Prostate gland (tissue), 2 donors: ENCODE measurements at places on chromosomes 5 and 9. TPM values are rescaled to one million over a fixed set of nuclear protein-coding genes. Genes with fewer than 3 reads are reported as not detected.

- no peaks in the 10 kb centered on the region for H3K4me1 ChIP-seq
- peak; percentile 53 for DNase-seq
- H3K4me3 ChIP-seq: no peak overlapping the region
- H3K27me3 ChIP-seq: no peaks in the 10 kb centered on the region
- no peaks in the 10 kb centered on the region for H3K36me3 ChIP-seq
- H3K27ac ChIP-seq: no peak overlapping the region
Observed at GRCh38 chr9:127912882-127913281, 4.0 kb downstream of the ST6GALNAC4 start.

- no peaks in the 10 kb centered on the region for H3K27me3 ChIP-seq
- H3K4me3 ChIP-seq: no peak overlapping the region
- no peaks in the 10 kb centered on the region for H3K36me3 ChIP-seq
- DNase-seq: no peak
Observed at GRCh38 chr5:59724482-59725391, 168.8 kb downstream of the PDE4D start.

GRCh38 chr5:139597134-139597533, 36.0 kb downstream of the UBE2D2 start:
- DNase-seq: no peak
- no peak overlapping the region for H3K27ac ChIP-seq
- no peaks in the 10 kb centered on the region for H3K4me1 ChIP-seq
- no peaks in the 10 kb centered on the region for H3K27me3 ChIP-seq

DNA sequence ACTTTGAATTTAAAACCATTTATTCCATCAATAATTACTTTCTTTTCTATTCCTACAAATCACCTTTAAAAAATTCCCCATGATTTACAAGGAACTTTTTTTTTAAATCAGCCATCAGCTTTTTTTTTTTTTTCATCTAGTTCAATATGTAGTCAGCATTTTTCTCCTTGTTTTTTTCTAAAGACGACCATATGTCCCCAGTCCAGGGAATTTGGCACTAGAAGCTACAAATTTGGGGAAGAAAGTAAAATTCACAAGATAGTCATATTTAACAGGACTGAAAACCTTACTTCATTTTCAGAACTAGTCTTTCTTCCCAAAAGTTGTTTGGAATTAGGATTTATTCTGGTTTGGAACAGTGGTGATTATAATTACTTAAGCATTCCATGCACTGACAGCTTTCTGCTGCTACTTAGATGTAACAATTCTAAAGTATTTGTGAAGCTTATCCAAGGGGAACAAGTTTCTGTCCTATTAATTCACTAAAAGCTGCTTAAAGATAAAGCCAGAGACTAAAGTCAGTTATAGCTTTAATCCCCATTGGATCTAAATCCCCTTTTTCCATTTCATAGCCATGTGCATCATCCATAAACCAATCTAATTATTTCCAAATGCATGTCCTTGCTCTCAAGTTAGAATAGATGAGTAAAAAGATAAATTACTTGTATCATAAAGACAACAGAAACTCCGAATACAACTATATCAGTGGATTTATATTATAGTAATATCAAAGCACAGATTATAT, 7.4 kb upstream of the SNCAIP start:
- DNase-seq: no peak
- peaks cover 4% of the 10 kb centered on the region for H3K4me1 ChIP-seq
- no peak overlapping the region for H3K4me3 ChIP-seq
- no peaks in the 10 kb centered on the region for H3K27me3 ChIP-seq
- no peak overlapping the region for H3K27ac ChIP-seq

EQTN gene
- total RNA-seq: 3.0 TPM

GRCh38 chr5:177438468-177438867, 8.1 kb upstream of the PRR7 start:
- peaks cover 25% of the 10 kb centered on the region for H3K36me3 ChIP-seq
- H3K27me3 ChIP-seq: no peaks in the 10 kb centered on the region
- H3K4me3 ChIP-seq: no peak overlapping the region
- H3K4me1 ChIP-seq: no peaks in the 10 kb centered on the region
- no peak overlapping the region for H3K27ac ChIP-seq
- DNase-seq: no peak

DNA sequence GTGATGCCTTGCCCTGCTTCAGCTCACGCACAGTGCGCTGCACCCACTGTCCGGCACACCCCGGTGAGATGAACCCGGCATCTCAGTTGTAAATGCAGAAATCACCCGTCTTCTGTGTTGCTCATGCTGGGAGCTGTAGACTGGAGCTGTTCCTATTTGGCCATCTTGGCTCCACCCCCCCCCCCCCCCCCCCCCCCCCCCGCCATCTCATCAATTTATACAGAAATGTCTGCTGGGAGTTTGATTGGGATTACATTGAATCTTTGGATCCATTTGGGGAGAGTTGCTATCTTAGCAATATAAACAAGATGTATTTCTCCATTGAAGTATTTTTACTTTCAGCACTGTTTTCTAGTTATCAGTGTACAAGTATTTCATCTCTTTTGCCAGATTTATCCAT, 55.2 kb downstream of the RIC1 start:
- no peak overlapping the region for H3K27ac ChIP-seq
- no peaks in the 10 kb centered on the region for H3K4me1 ChIP-seq
- H3K27me3 ChIP-seq: no peaks in the 10 kb centered on the region
- H3K36me3 ChIP-seq: no peaks in the 10 kb centered on the region
- no peak overlapping the region for H3K4me3 ChIP-seq

- no peak overlapping the region for H3K4me3 ChIP-seq
- no peaks in the 10 kb centered on the region for H3K36me3 ChIP-seq
- peaks cover 2% of the 10 kb centered on the region for H3K27me3 ChIP-seq
- H3K27ac ChIP-seq: no peak overlapping the region
Observed at GRCh38 chr9:84492366-84493159, 152.0 kb upstream of the SLC28A3 start.

- no peak overlapping the region for H3K4me3 ChIP-seq
- H3K27ac ChIP-seq: no peak overlapping the region
- H3K27me3 ChIP-seq: no peaks in the 10 kb centered on the region
- DNase-seq: no peak
- H3K36me3 ChIP-seq: peaks cover 2% of the 10 kb centered on the region
- H3K4me1 ChIP-seq: no peaks in the 10 kb centered on the region
Observed at GRCh38 chr9:95481000-95481399, 35.8 kb downstream of the PTCH1 start.

FOXD1 gene
- total RNA-seq: 1.6 TPM

- no peaks in the 10 kb centered on the region for H3K36me3 ChIP-seq
- no peak for DNase-seq
- H3K27me3 ChIP-seq: no peaks in the 10 kb centered on the region
- peak overlapping the region; percentile 60 for H3K27ac ChIP-seq
- H3K4me3 ChIP-seq: no peak overlapping the region
- H3K4me1 ChIP-seq: no peaks in the 10 kb centered on the region
Observed at GRCh38 chr5:168269937-168270330, 21.5 kb upstream of the WWC1 start.

GNA14 gene
- total RNA-seq: 2.4 TPM

- H3K4me3 ChIP-seq: no peak overlapping the region
- no peaks in the 10 kb centered on the region for H3K36me3 ChIP-seq
- H3K27ac ChIP-seq: no peak overlapping the region
- H3K4me1 ChIP-seq: no peaks in the 10 kb centered on the region
- no peaks in the 10 kb centered on the region for H3K27me3 ChIP-seq
- DNase-seq: no peak
Observed at GRCh38 chr9:38226491-38226951, 157.5 kb upstream of the SHB start.

- no peaks in the 10 kb centered on the region for H3K27me3 ChIP-seq
- no peaks in the 10 kb centered on the region for H3K36me3 ChIP-seq
- H3K27ac ChIP-seq: no peak overlapping the region
- no peak for DNase-seq
- H3K4me1 ChIP-seq: no peaks in the 10 kb centered on the region
Observed at GRCh38 chr5:1536871-1537602, 13.3 kb upstream of the LPCAT1 start.

RABEPK gene
- total RNA-seq: 13.3 TPM

NTNG2 gene
- total RNA-seq: 12.7 TPM

GRCh38 chr9:109426626-109427402, 71.3 kb downstream of the PTPN3 start:
- H3K4me1 ChIP-seq: peaks cover 6% of the 10 kb centered on the region
- H3K27me3 ChIP-seq: no peaks in the 10 kb centered on the region
- no peak overlapping the region for H3K27ac ChIP-seq
- no peak overlapping the region for H3K4me3 ChIP-seq

DNA sequence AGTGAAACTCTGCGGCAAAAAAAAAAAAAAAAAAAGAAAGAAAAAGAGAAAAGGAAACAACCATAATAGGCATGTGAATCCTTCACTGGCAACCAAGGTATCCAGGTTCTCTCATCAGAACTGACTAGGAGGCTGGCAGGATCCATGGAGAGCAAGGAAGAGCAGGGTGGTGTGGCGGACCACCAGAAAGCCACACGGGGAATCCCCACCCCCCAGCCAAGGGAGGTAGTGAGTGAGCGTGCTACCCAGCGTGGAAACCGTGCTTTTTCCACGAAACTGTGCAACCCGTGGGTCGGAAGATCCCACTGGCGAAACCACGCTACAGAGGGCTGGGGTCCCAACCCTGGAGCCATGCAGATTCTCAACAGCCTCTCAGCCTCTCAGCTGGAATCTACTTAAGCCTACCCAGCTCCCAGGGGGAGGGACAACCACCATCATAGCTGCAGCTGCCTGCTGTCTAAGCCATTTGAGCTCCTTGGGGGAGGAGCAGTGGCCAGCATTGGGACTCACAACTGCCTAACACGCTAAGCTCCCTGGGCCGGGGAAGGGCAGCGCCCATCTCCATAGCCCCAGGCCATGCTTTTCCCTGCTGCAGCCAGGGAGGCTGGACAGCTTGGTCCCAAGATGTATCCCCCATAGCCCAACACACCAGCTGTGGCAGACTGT, 91.6 kb downstream of the PRELID2 start:
- no peak overlapping the region for H3K27ac ChIP-seq
- H3K27me3 ChIP-seq: no peaks in the 10 kb centered on the region

GKAP1 gene
- total RNA-seq: 26.1 TPM

IQGAP2 gene
- 64.9 TPM for total RNA-seq

- DNase-seq: no peak
- no peaks in the 10 kb centered on the region for H3K4me1 ChIP-seq
- no peak overlapping the region for H3K27ac ChIP-seq
- no peak overlapping the region for H3K4me3 ChIP-seq
- H3K27me3 ChIP-seq: no peaks in the 10 kb centered on the region
- H3K36me3 ChIP-seq: no peaks in the 10 kb centered on the region
Observed at GRCh38 chr9:1994180-1994579, 21.0 kb upstream of the SMARCA2 start.

DNA sequence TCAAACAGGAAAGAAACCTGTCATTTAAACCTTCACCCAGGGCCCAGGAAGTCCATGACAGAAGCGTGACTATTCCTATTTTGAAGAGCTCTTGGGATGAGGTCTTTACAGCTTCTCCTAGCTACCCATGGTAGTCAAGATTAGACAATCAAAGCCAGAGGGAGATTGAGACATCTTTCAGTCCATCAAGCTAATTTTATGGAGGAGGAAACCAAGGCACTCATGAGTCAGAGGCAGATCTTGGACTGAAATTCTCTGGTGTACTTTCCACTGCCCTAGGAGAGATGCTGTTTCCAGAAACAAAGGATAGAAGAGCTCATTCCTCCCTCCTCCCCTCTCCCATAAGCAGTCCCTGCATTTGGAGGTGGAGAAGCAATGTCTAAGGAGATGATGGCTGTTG, 9.2 kb downstream of the TNFSF8 start:
- no peak overlapping the region for H3K27ac ChIP-seq
- DNase-seq: no peak
- no peak overlapping the region for H3K4me3 ChIP-seq
- no peaks in the 10 kb centered on the region for H3K27me3 ChIP-seq

DNA sequence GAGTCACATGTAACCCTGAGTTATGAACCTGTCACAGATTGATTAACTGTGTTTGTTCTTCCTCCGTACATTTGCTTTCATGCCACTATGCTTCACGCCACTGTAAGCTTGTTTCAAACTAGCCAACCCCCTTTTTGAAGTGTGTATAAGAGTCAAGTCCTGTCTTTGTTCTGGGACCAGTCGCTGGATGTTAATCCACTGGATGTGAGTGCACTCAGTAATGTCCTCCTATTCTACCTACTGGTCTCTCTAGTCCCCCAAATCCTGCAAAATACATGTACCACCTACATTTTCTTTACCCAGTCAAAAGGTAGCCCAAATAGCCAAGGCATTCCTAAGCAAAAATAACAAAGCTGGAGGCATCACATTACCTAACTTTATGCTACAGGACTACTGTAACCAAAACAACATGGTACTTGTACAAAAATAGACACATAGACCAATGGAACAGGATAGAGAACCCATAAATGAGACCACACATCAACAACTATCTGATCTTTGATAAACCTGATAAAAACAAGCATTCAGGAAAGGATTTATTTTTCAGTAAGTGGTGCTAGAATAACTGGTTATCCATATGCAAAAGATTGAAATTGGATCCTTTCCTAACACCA, 1139.1 kb upstream of the SEMA6A start:
- H3K27me3 ChIP-seq: no peaks in the 10 kb centered on the region
- no peak overlapping the region for H3K27ac ChIP-seq
- DNase-seq: no peak
- H3K36me3 ChIP-seq: no peaks in the 10 kb centered on the region
- H3K4me1 ChIP-seq: no peaks in the 10 kb centered on the region

DNA sequence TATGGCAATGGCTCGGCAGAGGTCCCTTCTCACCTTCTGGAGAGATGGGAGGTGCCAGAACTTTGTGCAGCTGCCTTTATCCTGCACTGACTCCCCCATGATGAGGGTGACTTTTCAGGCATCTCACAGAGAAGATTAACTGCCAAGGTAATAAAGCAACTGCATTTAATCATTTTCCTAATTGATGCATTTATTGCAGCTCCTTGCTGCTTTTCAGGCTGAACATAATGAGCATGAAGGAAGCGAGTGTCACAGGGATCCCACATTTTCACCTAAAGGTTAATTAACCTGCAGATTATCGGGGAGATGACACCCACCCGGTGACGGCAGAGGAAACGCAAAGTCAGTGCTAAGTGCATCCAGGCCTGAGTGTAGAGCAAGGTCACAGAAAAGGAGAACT, 154.3 kb downstream of the ICE1 start:
- no peaks in the 10 kb centered on the region for H3K36me3 ChIP-seq
- no peaks in the 10 kb centered on the region for H3K4me1 ChIP-seq
- no peak overlapping the region for H3K4me3 ChIP-seq
- DNase-seq: no peak
- no peak overlapping the region for H3K27ac ChIP-seq

DNA sequence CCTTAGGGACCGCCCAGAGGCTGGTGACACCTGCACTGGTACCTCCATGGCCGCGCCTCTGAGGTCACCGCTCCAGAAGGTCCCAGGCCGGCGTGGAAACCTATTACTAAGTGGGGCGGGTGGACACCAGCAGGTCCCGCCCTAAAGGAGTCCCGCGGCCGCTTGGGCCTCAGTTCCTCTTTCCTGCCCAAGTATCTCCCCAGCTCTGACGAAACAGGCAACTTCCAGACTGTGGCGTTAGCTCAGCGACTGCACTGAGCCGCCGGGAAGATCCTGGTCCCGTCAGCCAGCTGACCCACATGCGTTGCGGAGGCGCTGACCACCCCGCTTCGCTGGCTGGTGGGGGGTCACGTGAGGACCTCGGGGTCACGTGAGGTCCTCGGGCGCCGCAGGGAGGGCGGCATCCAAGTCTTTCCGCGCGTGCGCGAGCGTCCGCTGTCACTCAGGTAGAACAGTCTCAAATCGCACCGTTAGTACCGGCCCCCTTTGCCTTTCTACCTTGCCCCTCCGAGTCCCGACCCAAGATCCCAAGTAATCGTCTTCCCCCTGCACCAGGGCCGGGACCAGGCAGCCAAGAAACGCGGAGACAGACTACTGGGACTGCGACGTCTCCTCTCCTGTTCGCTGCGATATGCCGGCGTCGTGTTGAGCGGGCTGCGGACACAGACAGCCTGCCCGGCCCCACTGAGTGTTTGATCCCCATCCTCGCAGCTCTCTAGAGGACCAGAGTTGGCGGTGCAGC, 53.7 kb upstream of the KDM4C start:
- H3K4me3 ChIP-seq: peak overlapping the region; percentile 42
- H3K27me3 ChIP-seq: no peaks in the 10 kb centered on the region
- peak; percentile 62 for DNase-seq
- peak overlapping the region; percentile 78 for H3K27ac ChIP-seq
- no peaks in the 10 kb centered on the region for H3K36me3 ChIP-seq
